ENCODE measurements at places on chromosomes 5 and 9.
A peak's percentile ranks its signal among the peaks of the same experiment; 100 is the strongest.

DNA sequence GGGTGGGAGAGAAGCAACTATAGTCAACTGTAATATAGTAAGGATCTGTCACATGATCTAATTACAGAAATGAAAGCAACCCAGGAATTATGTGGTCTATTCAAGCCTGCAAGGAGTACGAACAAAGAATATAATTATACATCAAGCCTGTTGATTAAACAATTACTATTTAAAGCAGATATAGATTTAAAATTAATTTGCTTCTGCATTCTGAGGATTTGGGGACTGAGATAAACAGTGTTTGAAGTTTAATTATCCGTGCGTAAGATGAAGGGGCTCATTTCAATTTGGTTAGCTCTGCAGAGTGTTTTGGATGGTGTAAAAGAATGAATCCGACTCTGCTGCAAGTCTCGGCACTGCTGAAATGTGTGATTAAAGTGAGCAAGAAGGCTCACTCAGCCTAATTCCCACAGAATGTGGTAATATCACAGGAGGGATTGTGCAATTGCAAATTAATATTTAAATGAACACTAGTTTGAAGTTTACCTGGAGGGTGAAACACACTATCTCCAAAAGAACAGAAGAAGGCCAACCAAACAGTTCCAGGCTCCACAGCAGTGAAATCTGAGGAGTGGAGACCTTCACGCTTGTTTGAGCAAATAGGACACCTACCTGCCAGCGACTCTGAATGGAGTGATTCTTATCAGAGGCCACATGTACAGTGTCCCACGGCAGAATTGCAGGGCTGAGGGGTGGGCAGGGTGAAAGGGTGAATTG is 420.6 kb upstream of the SLC30A5 start:
- no peak for DNase-seq

- no peak for DNase-seq
Observed at GRCh38 chr5:178196281-178196812, 8.0 kb upstream of the HNRNPAB start.

DNA sequence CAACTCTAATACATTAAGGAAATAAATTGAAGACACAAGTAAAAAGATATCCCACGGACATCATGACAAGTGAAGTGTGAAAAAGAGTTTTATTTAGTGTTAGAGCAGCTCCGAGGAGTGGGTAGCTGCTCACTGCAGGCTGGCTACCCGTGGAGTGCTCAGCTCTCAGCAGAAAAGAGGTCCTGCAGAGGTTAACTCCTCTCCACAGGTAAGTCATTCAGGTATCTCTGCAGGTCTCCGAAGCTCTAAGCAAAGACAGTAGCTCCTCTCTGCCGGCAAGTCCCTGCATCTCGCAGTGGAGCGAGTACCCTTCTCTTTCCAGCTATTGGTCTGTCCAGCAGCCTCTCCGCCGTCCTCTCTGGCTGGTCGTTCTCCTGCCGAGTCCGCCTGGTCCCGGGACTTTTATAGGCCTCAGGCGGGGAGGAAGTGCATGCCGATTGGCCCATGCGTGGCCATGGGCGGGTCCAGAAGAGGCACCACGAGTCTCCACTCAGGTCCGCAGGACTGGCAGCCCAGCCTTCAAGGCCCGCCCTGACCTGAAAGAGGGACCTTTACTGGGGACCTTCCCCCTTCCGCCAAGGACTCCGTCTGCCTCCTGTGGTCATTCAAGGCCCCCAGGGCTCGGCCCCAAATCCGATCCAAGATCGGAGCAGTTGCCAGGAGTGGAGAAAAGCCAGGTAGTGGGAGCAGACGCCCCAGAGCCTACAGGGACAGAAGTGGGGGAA is 29.9 kb downstream of the BTNL9 start:
- no peak for DNase-seq

DNA sequence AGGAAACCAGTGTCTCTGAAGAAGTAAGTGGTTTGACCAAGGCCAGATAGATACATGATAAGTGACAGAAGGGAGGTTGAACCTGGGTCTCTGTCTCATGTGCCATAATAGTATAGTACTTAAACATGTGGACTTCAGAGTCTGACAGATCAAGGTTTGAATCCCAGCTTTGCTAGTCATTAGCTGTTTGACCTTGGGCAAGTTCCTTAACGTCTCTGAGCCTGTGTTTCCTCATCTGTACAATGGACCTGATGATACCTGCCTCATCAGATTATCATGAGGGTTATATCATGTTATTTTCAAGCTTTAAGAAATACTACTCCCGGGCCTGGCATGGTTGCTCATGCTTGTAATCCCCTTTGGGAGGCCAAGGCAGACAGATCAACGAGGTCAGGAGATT is 24.9 kb downstream of the FUBP3 start:
- DNase-seq: no peak

DNA sequence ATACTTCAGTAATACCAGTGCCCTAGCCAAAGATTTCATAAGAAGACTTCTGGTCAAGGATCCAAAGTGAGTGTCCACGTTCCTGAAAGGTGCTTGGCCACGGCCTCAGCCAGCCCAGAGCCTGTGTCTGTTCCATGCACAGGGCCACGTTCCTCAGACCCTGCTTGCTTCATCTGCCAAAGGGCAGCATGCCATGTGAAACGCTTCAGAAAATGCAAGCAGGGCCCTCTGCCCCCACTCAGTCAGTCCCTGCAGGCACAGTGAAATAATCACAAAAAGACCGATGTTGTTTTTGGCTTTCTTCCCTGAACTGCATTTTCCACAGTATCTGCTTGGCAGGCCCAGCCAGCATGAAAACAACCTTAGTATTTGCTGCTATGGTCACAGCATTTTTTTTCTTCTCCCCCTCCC is 85.5 kb upstream of the CTSL start:
- DNase-seq: peak; percentile 88

DNA sequence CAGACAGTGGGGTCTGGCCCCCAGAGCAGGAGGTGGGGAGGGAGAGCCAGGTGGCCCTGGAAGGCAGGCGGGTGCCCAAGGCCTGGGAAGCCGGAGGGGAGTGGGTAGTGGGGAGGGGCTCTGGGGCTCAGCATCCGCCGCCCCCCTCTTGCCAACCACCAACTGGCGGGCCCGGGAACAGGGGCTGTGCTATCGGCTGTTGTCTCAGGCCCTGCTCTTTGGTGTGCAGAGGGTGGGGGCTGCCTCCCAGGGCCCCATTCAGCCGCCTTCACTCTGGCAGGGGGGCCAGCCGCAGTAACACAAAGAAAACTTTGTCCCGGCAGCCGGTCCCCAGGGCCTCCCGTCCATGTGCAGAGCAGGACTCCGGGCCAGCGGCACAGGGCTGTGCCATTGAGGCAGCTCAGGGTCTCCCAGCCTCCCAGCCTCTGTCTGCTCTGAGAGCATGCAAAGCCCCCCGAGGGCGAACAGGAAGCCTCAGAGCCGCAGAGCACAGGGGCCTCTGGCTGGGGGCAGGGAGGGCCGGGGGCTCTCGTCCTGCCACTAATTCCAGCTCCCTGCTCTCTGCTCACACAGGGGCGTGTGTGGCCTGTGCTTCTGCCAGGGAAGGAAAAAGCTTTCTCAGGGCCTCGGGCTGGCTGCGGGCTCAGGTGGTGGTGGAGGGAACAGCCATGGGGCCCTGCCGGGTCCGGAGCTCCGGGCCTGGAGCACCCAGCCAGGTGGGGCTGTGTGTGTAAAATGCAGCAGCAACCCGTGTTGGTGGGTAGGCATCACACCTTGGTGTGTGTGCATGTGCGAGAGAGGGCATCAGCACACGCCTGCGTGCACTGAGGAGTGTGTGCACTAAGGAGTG is 54.2 kb upstream of the NOTCH1 start:
- DNase-seq: no peak

DNA sequence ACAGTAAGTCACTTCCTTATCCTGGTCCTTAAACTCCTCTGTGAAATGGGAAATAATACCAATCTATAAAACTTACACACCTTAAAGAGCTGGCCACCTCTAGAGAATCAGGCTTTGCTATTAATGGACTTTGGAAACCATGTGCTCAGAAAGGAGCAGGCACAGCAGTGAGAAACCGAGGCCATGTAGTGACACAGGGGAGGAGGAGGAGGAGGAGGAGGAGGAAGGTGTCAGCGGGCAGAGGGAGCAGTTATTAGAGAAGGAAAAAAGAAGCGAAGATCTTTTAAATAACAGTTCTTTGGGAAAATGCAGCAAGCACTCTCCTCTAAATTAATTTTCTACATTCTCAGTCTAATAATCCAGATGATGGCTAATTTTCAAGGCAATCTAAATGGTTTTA is 38.0 kb downstream of the SUSD1 start:
- DNase-seq: no peak

- no peak for DNase-seq
Observed at GRCh38 chr9:121683652-121684051, 32.2 kb downstream of the DAB2IP start.

DNA sequence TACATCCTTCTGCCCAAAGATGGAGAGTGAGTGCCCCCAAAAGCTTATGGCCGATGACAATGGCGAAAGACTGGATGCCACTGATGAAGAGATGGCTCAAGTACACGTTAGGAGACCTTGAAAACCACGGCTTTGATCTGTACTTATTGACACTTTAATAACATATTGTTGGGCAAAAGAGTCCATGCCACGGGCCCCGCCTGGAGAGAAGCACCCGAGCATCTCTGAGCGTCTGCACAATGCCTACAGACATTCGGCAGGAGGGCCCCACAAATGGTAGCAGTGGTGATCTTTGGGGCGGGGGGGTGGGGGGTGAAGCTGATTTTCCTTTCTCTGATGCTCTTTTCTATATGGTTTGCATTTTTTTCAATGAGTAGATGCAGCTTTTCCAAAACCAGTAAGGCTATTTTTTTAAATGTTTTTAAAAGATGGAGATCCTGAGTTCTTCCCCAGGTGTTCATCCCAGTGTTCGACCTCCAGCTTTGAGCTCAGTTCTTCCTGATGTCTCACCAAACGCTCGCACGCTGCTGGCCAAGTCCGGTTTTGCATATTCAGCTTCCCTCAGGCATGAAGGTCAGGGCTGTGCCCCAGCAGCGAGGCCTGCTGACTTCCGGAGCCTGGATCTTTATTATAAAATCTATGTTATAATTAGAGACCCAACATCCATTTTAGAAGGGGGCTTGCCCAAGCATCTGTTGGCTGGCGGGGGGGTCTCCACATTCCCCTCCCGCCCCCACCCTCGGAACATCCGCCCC is 34.3 kb upstream of the BARHL1 start:
- no peak for DNase-seq

- DNase-seq: no peak
Observed at GRCh38 chr9:138103849-138104206, 226.2 kb downstream of the CACNA1B start.

- no peak for DNase-seq
Observed at GRCh38 chr9:99840072-99840471, 18.4 kb downstream of the NR4A3 start.

DNA sequence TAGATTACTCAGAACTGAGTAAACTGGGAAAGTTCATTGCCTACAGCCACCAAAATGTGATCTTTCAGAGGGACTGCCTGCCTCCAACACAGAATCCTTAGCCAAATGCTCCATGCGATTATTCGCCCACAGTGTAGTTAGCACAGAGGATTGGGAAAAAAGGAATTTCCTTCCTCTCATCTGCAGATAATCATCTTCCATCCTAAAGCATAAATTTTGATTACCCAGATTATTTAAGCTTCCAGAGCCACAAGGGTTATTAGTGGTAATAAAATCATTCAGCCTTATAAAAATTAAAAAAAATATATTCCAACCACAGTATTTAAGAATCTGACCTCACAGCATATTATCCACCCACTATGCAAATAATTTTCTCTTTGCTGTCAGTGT is 285.3 kb upstream of the GRAMD2B start:
- DNase-seq: peak; percentile 15

- no peak for DNase-seq
Observed at GRCh38 chr9:114107286-114108001, 8.4 kb upstream of the KIF12 start.

- no peak for DNase-seq
Observed at GRCh38 chr5:40124367-40124766, 555.3 kb upstream of the PTGER4 start.

DNA sequence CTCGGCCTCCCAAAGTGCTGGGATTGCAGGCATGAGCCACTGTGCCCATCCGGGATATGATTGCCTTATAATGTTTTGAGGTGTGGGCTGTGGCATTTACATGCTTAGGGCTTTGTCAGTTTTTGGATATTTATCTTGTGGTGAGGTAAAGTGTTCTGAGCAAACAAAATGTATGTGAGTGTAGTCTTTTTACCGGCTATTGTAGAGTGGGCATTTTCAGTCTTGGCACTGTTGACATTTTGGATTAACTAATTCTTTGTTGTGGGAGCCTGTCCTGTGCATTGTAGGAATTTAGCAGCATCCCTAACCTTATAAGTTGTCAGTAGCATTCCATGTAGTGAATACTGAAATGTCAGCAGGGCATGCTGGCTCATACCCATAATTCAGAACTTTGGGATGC is 21.6 kb downstream of the G3BP1 start:
- DNase-seq: no peak

GRCh38 chr5:40754381-40755092 is 1.2 kb downstream of the TTC33 start:
- DNase-seq: peak; percentile 45

DNA sequence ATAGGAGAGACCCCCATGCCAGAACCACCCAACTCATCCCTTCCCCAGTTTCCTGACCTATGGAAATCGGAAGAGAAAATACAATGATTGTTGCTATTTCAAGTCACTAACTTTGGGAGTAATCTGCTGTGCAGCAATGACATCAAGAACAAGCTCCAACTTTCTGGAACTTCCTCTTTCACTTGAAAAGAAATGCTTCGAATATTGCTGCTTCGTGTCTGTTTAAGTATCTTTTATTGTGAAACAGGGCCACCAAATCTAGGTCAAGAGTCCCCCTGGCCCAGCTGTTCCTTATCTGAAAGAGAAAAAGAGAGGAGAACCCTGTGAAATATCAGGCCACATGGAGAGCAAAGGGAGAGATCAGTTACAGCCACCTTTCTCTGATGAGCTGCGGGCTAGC is 59.4 kb upstream of the DNAH5 start:
- no peak for DNase-seq

DNA sequence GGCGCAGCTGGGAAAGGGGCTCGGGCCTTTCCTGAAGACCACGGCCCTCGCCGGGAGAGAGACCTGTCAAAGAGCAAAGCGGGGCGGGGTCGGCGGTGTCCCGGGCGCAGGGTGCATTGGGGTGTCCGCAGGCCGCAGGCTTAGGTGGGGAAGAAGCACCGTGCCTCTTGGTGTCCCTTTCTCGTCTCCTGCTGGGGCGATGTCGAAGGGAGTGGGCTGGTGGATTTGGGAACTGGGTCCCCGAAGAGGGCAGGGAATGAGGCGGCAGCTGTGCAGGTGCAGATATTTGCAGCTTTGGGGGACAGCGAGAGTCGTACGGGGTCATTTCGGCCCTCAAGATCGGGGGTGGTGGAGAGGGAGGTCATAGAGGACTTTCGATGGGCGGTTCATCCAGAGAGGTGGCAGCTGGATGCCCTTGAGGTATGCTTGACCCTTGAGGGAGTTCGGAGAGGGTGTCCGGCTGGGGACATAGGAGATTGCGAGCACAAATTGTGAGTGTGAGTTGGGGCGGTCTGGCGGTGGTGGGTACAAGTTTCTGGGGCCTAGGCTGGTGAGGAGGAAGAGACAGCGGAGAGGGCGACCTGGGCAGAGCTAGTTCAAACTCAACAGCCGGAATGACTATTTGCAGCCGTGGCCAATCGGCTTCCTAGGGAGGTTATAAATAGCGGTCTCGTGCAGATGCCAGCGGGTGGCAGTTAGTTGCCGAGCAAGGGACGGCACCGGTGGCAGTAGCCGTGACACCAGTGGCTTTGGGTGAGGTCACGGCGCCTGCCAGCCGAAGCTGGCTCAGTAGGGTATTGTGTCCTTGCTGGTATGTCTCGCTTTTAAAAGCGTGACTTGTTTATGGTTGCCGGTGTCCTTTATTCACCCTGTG is 601 bp downstream of the NNT start:
- peak; percentile 35 for DNase-seq
